Inflammatory macrophage (primary cell): ENCODE measurements at places on chromosomes 16 and 17.
A peak's percentile ranks its signal among the peaks of the same experiment; 100 is the strongest.

DNA sequence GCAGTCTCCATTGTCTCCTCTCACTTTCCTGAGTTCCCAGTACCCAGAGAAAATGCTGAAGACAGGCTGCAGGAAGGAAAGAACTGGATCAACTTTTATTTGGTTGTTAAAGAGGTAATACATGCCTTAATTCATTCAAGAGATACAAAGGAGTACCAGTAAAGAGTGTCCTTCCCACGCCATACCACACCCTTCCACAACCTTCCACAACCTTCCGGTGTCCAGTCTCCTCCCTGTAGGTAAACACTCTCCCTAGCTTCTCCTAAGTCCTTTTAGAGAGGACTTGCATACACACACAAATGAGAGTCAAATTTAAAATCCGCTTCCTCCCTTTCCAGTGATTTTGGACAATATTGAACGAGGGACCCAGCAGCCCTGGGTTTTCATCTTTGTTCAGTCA is 2.8 kb upstream of the CA7 start:
- no peak for DNase-seq

GRCh38 chr17:8734876-8735275 is 9.8 kb downstream of the CCDC42 start:
- DNase-seq, result no peak

DNA sequence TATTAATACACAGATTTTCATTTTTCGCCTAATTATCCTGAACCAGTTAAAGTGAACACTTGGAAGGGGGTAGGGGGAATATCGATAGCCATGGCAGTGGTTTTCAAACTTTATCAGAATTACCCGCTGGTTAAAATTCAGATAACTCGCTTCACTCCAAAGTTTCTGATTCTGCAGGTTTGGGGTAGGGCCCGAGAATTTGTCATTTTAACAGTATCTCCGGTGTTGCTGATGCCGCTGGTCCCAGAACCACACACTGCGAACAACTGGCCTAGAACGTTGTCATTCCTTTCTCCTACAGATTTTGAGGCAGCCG is 313 bp upstream of the NSRP1 start:
- DNase-seq, result no peak

DNA sequence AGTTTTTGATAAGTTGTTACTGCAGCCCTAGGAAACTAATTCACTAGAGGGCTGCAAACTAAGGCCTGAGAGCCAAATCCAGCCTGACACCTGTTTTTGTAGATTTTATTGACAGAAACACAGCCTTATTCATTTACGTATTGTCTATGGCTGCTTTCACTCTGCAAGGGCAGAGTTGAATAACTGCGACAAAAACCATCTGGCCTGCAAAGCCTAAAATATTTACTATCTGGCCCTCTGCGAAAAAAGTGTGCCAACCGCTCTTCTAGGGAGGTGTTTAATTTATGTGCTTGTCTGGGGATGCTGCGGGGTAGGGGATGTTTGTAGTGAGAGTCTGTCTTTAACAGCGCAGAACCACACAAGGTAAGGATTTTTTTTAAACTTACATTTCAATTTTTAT is 165.0 kb upstream of the RBFOX1 start:
- no peak for DNase-seq

GRCh38 chr17:36149296-36149820 is 27.1 kb downstream of the TBC1D3B start:
- DNase-seq, result peak; percentile 27

- DNase-seq, result no peak
Observed at GRCh38 chr17:64538508-64539130, 31.8 kb downstream of the CEP95 start.

DNA sequence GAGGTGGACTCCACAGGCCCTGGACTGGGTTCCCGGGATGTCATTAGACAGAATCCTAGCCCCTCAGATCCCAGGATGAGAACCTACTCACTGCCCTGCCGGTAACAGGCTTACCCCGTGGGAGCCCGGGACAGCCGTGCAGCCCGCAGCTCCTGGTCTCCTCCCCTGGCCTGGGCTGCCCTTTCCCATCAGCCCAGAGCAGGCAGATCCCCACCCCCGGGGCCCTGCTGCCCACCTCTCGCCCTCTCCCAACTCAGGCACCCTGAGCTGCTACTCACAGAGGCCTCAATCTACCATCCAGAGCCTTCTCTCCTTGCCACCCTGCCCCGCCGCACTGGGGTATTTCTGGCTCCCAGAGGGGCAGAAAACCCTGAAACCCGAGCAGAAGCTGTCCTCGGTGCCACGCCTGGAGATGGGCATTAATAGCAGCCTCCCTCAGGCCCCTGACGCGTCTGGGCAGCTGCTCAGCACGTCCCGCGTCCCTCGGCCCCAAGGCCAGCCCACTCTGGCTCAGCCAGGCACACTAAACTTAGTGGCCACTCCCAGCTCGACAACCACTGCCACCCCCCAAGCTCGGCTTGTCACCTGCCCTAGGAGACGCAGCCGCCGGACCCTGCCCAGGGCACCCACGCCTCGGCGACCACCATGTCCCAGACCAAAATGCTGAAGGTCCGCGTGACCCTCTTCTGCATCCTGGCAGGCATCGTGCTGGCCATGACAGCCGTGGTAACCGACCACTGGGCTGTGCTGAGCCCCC is at the start of gene CACNG1:
Gene CACNG1 (plus strand): TSS at position 539 of the 757 bp plus-strand sequence. CDS start 107 bp downstream, at position 646.
- DNase-seq, result no peak

- no peak for DNase-seq
Observed at GRCh38 chr17:14935845-14936485, 329.2 kb downstream of the PMP22 start.

GRCh38 chr17:58210922-58211321 is 8.1 kb downstream of the MKS1 start:
- peak; percentile 21 for DNase-seq

- DNase-seq, result no peak
Observed at GRCh38 chr17:81648707-81649085, 7.6 kb downstream of the PDE6G start.

- no peak for DNase-seq
Observed at GRCh38 chr17:47231866-47232265, 21.8 kb upstream of the ITGB3 start.

DNA sequence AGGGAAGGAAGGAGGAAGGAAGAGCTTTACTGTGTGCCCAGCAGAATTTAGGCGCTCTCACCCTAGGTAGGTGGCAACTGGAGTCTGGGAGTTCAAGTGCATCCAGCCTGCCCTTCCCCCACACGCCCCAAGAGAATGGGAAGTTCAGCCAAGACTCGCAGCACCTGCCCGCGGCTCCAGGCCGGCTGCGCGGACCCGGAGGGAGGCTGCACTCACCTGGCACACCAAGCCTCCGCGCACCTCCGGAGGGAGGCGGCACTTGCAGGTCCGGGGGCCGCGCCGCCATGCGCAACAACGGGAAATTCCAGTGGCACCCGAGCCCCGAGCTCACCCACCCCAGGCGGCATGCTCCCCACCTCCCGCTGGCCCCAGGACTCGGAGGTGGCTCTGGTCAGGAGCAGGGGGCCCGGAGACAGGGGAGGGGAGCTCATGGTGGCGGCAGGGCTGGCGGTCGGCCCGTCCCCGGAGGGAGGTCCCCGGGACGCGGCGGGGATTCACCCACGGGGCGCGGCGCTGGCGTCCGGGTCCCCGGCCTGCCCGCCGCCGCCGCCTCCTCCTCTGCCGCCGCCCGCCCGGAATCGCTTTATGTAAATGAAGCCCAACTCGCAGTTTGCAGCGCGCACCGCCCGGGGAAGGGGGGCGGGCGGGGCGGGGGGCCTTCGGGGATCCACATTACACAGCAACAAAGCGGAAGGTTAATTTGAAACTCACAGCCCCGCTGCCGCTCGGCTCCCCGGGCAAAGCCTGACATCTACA is at the start of gene ZFHX3:
Gene ZFHX3 (minus strand): TSS at position 593 of the 756 bp plus-strand sequence. CDS start 87,983 bp downstream, outside the sequence.
- peak; percentile 74 for DNase-seq

DNA sequence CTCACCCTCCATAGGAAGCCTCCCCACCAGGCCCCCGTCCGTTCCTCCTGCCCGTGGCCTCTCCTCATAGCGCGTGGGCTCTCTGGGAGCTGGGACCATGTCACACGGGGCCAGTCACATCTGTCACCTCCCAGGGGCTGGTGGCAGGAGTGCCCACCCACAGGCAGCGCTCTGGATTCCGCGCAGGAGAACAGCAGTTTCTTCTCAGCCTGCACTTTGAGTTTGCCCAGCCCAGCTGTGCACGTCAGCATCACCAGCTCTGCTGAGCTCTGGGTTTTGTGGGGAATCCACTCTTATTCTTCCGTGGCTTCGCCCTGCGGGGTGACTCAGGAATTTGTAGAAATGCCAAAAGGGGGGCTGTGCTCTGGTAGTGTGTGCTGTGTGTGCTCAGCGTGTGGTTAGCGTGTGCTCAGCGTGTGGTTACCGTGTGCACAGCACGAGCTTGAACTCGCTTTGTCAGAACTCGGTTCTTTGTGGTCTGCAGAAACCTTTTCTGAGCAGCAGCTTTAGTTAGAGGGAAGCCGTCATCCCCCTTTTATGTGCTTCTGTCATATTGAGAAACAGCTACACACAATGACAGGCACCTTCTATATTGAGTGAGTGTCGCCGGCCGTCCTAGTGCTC is 3.2 kb downstream of the ACSF3 start:
- DNase-seq, result no peak

DNA sequence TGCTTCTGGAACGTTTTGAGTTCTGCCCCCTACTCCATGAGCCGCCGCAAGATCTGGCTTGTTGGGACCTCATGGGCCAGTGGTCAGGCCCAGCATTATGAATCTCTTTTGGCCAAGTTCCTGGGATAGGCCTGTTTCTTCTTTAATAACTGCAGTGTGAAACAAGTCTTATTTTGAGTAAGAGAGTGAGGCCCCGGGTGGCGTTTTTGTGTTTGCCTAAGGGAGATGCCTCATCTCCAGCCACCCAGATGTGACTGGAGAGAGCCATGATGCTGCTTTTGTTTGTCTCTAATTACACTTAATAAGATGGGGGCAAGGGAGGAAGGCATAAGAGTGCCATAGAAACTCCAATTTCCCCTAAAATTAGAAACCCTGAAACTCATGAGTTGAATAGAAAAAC is 39.8 kb downstream of the KSR1 start:
- DNase-seq, result no peak

- peak; percentile 63 for DNase-seq
Observed at GRCh38 chr17:45428050-45428617, 4.5 kb downstream of the ARHGAP27 start.

DNA sequence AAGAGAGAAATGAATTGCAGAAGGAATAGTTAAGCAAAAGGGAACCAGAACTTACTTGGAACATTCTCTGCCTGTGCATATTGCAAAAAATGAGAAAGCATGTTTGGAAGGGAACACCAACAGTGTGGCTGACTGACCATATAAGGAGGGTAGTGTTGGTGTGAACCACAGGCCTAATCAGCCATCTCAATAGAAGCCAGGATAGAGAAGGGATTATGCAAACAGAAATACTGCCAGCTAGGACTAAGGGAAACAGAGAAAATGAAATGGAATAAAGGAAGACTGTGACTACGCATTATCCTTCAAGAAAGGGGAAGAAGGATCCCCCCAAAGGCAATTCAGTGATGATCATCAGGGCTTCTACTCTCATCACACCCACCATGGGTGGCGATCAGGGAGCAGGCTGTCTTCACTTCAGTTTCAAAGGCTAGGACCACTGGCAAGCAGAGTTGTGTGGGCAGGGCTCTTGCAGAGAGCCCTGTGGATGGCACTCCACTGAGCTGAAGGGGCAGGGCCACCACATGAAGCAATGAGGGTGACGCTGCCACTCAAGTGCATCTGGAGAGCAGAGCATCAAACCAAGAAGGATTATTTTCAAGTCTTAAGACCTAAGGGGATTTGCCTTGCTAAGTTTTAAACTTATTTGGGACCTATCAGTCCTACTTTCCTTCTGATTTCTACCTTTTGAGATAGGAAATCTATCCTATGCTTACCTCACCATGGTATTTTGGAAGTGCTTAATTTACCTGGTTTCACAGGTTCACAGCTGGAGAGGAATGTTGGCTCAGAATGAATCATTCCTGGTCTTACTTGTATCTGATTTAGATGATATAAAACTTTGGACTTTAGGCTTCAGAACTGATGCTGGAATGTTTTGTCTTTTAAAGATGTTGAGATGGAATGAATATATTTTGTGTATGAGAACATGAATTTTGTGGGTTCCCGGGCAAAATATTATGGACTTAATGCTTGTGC is 140.5 kb downstream of the SSH2 start:
- peak; percentile 75 for DNase-seq

DNA sequence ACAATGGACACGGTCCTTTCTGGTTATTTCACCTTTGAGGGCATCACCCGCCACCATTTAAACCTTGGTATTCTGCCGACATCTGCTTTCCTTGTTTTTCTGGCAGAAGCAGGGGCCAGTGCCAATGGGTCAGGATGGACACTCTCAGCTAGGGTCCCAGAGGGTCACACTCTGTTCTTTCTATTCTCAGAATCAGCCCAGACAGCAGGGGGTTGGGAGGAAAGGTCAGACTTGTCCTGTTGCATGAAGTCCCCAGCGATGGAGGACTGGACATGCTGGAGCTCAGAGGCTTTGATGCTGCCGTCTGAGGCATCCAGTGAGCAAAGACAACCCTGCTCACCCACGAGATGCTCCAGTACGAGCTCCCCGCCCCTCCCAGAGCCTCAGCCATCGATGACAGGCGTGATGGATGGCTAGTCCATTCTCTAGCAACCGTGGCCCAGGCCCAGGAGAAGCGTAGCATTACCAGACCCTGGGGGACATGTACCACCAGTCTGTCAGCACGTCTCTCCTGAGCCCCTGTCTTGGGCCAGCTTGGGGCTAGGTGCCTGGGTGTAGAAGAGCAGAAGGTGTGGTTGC is 62.0 kb downstream of the FOXL1 start:
- DNase-seq, result no peak

DNA sequence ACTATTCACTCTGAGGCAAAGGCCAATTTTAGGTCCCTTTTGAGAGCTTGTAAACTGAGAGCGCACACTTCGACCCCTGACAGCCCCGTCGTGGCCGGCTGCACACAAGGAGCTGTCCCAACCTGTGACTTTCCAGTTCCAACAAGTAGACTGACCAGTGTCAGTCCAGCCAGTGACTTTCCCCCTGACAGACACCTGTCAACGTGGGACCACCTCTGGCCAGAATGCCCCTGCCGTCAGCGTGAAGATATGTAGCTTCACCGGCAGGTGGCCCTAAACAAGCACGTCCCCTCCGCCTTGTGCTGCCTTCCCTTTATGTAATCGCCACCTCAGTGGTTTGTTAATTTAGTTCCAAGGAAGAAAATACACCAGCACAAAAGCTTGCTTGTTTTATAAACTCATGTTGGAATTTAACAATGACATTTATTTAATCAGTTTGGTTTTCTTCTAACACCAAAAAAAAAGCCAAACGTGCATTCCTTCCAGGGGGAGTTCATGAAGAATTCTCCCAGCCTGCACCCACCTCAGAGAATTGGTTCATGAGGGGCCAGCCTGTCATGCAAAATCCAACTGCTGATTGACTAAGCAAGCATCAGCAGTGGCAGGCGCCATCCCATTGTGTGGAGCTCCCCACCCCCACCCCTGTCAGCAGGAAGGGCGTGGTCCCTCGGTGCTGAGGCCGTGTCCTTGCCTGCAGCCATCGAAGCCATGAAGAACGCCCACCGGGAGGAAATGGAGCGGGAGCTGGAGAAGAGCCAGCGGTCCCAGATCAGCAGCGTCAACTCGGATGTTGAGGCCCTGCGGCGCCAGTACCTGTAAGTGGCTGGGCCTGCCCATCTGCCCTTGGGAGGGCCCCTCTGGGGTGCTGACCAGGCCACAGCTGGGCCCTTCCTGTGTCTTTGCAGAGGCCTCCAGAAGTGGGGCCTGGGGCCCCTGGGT is 33.9 kb downstream of the PLD6 start:
- DNase-seq, result no peak

GRCh38 chr16:4609200-4610010 is 5.3 kb downstream of the UBALD1 start:
- no peak for DNase-seq
